ENCODE measurements at places on chromosomes 12 and 14.

- no peak for DNase-seq
These were observed 199.2 kb upstream of the EEA1 start for GRCh38 chr12:93128332-93128707.

DNA sequence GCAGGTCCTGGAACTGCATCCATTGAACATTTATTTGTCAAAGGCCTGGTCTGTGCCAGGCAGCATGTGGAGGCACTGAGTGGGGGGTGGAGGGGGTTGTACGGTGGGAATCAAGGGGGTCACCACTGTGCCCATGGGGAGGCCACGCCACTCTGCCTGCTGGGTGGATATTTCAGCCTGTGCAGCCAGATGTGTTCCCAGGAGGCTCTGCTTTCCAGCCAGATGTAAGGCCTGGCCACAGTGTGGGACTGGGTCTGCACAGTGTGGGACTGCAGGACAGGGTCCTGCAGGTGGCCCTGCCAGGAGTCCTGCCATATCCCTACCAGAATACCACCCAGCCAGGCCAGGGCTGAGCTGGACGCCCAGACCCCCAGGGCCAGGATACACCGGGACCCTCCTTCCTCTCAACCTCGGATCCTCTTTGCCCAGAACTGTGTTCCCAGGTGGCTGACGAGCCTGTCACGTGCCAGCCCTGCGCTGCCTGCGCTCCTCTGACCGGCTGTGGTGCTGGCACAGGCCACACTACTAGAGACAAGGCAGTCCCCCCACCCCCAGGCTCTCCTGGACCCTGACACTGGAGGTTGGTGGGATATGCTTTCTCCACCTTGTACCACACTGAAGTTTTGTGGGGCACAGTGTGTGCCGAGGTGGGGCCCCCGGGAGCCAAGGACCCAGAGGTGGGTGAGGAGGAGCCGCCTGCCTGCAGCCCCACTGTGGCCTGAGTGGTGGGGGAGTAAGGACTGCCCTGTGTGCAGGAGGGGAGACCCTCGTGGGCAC, 17.5 kb downstream of the XRCC3 start:
- no peak for DNase-seq

DNA sequence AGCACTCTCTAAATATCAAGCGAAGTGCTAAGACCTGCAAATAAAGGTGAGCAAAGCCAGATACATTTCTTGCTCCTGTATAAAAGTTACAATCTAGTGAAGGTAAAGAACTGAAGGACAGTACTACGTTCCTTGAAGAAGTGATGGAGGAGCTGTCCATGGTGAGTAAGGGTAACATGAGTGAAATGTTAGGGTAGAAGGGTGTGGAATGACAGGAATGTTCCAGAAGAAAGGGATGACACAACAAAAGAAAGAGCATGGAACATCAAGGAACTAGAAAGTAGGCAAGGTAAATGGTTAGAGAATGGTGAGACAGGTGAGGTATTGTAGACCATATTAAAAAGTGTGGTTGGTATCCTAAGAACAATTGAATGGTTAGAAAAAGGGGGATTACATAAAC, 272.4 kb downstream of the ACSS3 start:
- DNase-seq: no peak

DNA sequence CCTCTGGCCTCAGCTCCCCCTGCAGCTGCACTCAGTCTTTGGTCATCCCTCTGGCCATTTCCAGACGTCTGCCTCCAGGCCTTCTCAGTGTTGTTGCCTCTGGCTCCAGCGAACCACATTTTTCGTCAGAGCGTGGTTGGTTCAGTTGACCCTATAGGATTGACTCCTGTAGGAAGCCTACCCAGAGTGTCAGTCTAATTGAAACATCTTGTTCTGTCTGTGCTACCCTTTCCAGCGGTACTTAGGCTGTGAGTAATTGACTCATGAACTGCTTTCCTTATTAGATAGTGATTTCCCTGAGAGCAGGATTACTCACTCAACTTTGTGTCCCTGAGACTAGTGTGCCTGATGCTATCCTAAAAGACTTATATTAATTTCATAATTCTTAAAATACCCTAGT, 373.2 kb downstream of the ATP23 start:
- no peak for DNase-seq

GRCh38 chr14:100176811-100177327, 17.4 kb upstream of the DEGS2 start:
- DNase-seq: no peak

GRCh38 chr14:44505588-44505987, 1.5 kb downstream of the FSCB start:
- no peak for DNase-seq

DNA sequence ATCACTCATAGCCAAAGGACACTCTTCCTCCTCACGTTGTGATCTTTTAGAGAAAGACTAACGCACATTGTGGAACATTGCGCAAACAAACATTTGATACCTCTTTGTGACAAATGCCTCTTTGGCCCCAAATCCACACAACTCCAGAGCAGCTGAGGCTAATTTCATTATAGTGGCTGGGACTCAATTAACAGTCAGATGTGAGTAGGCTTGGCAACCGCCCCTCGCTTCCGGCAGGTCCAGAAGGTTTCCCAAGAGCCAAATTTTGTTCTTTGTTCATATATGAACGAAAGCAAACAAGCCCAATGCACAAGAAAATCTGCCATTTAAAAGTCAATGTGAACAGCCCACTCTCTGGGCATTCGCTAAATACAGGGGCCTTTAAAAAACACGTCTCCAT, 273.9 kb downstream of the GLT1D1 start:
- no peak for DNase-seq

GRCh38 chr14:51677266-51677665, 25.6 kb downstream of the FRMD6 start:
- no peak for DNase-seq

DNA sequence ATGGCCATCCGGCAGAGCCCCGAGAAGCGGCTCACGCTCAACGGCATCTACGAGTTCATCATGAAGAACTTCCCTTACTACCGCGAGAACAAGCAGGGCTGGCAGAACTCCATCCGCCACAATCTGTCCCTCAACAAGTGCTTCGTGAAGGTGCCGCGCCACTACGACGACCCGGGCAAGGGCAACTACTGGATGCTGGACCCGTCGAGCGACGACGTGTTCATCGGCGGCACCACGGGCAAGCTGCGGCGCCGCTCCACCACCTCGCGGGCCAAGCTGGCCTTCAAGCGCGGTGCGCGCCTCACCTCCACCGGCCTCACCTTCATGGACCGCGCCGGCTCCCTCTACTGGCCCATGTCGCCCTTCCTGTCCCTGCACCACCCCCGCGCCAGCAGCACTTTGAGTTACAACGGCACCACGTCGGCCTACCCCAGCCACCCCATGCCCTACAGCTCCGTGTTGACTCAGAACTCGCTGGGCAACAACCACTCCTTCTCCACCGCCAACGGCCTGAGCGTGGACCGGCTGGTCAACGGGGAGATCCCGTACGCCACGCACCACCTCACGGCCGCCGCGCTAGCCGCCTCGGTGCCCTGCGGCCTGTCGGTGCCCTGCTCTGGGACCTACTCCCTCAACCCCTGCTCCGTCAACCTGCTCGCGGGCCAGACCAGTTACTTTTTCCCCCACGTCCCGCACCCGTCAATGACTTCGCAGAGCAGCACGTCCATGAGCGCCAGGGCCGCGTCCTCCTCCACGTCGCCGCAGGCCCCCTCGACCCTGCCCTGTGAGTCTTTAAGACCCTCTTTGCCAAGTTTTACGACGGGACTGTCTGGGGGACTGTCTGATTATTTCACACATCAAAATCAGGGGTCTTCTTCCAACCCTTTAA, 1.5 kb downstream of the FOXG1 start:
- no peak for DNase-seq
